ENCODE measurements at places on chromosomes 6 and 20. TPM values are rescaled to one million over a fixed set of nuclear protein-coding genes. Genes with fewer than 3 reads are reported as not detected.
A peak's percentile ranks its signal among the peaks of the same experiment; 100 is the strongest.

DNA sequence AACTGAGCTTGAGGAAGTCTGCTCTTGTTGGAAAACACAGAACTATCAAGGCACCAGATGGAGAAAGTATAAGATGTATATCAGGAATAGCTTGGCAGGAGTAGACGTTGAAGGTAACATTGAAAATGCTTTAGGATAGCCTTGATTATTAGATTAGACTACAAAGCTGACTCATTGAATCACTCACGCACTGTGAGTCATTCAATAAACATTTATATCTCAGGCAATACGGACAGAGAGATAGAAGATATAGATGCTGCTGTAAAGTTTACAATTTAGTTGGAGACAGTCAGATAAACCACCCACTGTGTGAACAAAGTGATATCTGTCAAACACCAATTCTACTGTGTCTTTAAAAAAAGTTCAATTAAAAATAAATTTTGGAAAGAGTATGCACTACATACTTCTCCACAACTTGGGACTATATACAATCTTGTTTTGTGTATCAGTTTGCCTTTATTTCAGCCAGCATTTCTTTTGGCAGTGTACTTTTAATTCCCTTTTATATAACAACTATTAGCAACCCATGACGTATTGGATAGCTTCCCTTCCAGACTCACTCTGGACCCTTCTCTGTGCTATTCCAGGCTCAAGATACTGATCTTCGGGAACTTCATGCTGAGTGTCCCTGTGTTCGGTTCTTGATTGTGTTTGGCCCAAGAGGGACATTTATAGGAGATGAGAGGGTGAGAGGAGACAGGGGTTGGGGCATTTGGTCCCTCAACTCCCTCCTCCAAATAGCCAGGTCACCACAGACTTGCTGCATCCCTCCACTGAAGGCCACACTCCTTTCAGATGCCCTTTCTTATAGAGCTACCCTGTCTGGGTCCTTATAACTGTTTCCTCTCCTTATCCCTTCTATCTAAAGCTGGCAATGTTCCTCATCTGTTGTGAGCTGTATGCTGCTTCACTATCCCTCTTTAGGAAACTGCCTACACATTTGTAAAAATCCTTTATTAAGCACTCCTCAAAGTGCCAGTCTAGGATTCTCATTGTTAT, 176.6 kb upstream of the PTPRK start:
- no peak for DNase-seq
- H3K36me3 ChIP-seq, result no peaks in the 10 kb centered on the region
- no peaks in the 10 kb centered on the region for H3K4me1 ChIP-seq
- H3K27me3 ChIP-seq, result no peaks in the 10 kb centered on the region

DNA sequence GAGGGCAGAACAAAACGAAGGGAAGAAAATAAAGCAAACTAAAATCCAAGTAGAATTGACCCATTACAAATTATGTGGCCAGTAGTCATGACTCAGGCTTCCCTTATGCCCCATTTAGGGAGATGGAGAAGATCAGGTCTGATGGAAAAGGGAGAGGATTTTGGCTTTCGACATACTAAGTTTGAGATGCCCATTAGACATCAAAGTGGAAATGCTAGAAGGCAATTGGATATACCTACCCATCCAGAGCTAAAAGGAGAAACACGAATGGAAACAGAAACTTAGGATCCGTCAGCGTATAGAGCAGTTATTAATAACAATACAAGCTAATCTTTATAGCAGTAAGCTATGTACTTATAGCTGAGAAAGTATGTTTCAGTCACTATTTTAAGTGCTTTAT, 4.8 kb downstream of the TRPC4AP start:
- H3K27me3 ChIP-seq, result no peaks in the 10 kb centered on the region
- no peak for DNase-seq
- peaks cover 45% of the 10 kb centered on the region for H3K4me1 ChIP-seq
- no peak overlapping the region for H3K4me3 ChIP-seq
- H3K27ac ChIP-seq, result no peak overlapping the region
- H3K36me3 ChIP-seq, result peaks cover 15% of the 10 kb centered on the region

DNA sequence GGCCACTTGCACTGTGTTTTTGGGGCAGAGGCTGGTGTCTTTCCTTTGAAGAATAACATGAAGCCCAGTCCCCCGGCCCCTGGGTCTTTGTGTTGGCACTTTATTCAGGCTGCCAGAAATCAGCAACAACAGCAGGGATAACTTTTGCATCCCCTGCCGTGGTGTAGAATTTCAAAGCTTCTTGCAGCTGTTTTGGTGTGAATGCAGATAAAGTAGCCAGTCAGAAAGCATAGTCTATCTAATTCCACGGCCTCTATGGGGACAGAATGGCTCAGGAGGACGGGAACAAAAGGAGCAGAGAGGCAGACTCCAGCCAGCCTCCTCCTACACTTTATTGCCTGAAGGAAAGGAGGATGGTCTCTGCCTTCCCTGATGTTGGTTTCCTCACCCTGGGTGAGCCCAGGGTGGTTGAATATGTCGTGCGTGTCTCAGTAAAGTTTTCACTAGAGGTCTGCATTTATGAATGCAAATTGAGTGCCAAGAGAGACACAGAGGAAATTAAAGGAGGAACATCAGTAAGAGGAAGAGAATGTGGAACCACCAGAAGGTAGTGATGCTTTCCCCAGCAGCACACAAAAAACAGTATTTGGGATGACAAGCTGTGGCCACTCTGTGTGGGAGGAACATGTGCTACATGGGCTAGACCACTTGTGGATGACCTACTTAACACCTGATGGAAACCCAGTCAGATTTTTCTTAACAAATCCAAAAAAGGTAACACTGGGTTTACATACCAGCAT, 125.9 kb upstream of the TRAF3IP2 start:
- peak overlapping the region; percentile 54 for H3K27ac ChIP-seq
- no peak for DNase-seq
- H3K4me1 ChIP-seq, result peaks cover 68% of the 10 kb centered on the region
- no peak overlapping the region for H3K4me3 ChIP-seq
- H3K36me3 ChIP-seq, result no peaks in the 10 kb centered on the region
- no peaks in the 10 kb centered on the region for H3K27me3 ChIP-seq

The TMC2 gene
- not detected for total RNA-seq

The BPHL gene
- 10.5 TPM for total RNA-seq

DNA sequence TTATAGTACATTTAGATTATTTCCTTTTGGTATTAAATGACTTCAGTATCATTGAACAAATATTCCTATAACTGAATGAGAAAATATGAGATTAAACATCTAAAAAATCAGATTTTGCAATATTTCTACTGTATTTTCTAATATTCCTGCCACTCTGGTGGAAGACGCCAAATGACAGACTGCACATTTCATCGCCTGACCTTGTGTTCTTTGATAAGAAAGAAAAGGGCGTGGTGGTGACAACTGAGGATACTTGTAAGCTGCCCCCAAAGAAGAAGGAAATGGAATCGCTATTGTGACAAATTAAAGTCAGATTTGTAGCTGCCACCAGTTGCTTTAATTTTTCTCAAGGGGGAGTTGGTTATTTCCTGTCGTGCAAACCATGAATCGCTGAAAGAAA, 131.3 kb downstream of the MTFR2 start:
- no peaks in the 10 kb centered on the region for H3K36me3 ChIP-seq
- H3K27me3 ChIP-seq, result no peaks in the 10 kb centered on the region
- H3K4me1 ChIP-seq, result no peaks in the 10 kb centered on the region
- DNase-seq, result no peak
- no peak overlapping the region for H3K4me3 ChIP-seq

DNA sequence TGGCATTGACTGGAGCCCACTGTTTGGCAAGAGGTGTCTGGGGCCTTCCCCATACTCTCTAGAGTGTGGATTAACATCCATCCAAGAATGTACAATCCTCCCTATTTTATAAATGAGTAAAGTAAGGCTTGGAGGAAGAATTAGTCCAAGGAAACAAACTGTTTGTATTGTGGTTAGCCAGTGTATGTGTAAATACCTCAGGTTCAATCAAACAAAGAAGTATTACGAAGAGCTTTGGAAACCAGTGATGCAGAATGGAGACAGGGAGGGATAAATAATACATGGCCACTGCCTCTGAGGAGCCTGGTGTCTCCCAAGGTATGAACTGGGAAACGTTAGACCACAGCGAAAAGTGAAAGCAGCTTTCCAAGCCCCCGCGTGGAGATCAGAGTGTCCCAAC, 226.6 kb upstream of the RIN2 start:
- H3K4me1 ChIP-seq, result no peaks in the 10 kb centered on the region
- H3K4me3 ChIP-seq, result no peak overlapping the region
- no peaks in the 10 kb centered on the region for H3K36me3 ChIP-seq
- H3K27ac ChIP-seq, result no peak overlapping the region
- no peak for DNase-seq

DNA sequence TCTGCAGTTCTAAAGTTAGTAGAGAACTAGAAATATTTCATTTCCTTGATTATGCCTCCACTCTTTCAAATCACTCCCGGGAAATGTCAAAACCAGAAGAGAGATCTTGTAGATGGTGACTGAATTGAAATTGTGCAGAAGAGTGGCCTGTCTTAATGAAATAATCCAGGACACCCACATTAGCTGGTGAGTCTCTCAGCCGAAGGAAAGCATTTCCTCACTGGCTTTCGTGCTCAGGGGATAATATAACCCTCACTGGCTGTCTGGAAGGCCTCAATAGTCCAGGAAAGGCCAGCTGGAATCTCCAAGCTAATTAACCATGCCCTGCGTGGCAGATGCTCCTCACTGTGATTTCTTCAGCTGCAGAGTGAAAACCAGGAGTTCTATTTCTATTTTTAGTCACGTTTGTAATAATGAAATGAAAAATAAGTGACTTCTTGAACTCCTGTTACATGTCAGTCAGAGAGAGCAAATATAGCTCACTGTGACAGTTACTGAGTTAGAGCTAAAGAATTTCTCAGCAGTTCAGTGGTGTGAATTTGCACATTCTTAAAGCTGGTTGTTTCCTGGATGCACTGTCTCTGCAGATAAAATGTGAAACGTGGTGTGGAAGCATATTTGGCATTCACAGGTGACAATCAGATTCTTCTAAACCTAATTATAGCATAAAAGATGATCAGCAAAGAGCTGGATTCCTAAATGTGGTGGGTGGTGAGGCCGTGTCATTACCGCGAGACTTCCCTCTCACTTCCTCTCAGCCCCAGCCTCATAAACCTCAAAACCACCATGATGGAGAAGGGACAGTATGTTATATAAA, 211.7 kb downstream of the LMBRD1 start:
- no peak overlapping the region for H3K4me3 ChIP-seq
- peaks cover 12% of the 10 kb centered on the region for H3K4me1 ChIP-seq
- no peak overlapping the region for H3K27ac ChIP-seq
- H3K27me3 ChIP-seq, result peaks cover 2% of the 10 kb centered on the region

The MAN1A1 gene
- 18.1 TPM for total RNA-seq

The CRYBG1 gene
- 33.6 TPM for total RNA-seq

DNA sequence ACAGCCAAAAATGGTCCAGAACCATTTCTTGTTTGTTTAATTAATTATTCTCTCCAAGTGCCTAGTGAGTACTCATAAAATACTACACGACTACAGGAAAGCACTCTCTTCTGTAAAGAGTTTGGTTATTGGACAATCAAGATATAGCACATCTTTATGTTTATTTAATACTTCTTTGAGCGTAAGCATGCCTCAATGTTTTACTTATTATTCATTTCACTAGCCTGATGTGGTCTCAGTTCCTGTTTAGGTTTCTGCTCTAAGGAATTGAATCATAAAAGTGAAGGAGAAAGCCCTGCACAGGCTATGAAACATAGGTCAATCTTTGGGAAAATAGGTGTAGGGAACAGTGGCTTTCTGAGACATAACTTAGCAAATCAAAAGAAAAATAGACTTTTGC, 45.9 kb upstream of the AIG1 start:
- H3K27me3 ChIP-seq, result no peaks in the 10 kb centered on the region
- peaks cover 15% of the 10 kb centered on the region for H3K4me1 ChIP-seq
- no peaks in the 10 kb centered on the region for H3K36me3 ChIP-seq
- no peak overlapping the region for H3K4me3 ChIP-seq

Measured in activated B cell treated with CpG ODN at 0.5 μM for 24 hours (primary cell).